ENCODE measurements at places on chromosomes 11 and 22.

DNA sequence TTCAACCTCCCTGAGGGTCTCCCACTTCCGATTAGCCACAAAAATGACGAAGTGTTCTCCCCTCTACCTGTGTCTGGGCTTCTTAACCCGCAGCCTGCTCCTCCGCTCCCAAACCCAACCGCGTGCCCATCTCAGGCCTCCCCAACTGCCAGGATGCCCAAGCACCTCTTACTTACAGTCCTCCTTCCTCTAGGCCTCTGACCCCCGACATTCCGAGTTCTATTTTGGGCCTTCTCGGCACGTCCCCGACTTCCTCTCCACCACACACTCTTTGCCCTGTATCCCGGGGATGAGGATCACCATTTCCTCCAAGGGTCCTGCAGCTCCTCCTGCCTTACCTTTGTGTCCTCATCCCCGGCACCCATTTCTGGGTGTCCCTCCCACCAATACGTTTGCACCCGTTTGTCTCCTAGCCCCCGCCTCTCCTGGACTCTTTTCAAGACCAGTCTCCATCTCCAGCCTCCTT, 388 bp upstream of the MUS81 start:
- DNase-seq, result no peak

- no peak for DNase-seq
Observed at GRCh38 chr11:93487032-93487483, 56.1 kb downstream of the SMCO4 start.

DNA sequence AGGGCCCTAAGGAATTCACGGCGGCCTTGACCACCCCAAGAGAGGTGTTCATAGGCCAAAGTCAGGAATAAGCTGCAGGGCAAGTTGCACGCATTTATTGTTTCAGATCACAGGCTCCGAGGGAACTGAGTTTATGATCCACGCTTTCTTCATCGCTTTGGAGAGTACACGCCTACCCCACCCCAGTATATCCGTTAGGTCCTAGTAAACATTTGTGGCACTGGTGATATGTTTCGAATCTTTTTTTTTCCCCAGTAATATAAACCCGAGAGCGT, 805 bp downstream of the GANAB start:
- DNase-seq, result no peak

GRCh38 chr22:28891156-28891733, 7.9 kb downstream of the ZNRF3 start:
- no peak for DNase-seq

- DNase-seq, result no peak
Observed at GRCh38 chr11:114079511-114080065, 20.1 kb downstream of the ZBTB16 start.

GRCh38 chr11:96012086-96012824, 88.3 kb upstream of the MTMR2 start:
- no peak for DNase-seq

- DNase-seq, result no peak
Observed at GRCh38 chr11:112255067-112255720, 5.5 kb downstream of the PLET1 start.

GRCh38 chr22:44316393-44317122, 3.8 kb upstream of the SHISAL1 start:
- DNase-seq, result no peak

DNA sequence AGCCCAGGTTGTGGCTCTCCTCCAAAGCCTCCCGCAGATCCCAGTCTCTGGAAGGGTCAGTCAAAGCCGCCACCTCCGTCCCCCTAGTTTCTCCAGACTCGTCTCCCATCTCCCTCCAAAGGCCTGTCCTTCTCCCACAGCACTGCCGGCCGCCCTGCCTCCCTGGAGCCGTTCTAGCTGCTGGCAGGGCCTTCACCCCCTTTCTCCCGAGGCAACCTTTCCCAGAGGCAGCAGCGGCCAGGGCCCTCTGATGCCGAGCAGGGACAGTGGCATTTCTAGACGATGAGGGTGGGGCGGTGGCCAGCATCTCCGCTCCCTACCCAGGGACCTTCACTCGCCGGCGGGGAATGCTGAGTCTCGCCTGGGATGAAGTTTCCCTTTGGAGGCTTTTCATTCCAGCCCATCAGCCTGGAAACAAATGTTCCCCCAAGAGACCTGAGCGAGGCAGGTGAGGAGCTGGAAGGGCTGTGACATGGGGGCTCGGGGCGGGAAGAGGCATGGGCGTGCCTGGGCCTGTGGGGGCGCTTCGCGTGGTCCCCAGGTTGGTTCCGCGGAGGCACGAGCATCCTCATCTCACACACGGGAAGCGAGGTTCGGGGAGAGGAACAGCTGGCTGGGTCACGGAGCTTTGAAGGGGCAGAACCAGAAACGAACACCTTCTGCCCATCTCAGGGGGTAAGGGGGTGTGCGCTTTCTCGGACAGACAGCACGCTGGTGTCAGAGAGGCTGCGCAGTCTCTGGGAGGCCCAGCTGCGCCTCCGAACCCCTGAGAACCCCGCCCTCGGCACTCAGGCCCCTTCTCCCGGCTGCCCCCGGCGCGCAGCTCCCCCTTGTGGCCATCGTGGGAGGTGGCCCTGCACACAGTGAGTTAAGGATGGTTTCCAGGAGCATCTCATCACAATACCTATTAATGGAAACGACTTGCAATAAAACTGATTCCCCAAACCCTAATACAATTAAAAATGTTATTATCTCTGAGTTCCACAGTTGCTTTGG, 18.1 kb upstream of the KLHL35 start:
- no peak for DNase-seq

- DNase-seq, result no peak
Observed at GRCh38 chr11:46207270-46207669, 70.2 kb upstream of the CREB3L1 start.

Data from cortex of kidney (tissue), 1 donor.